ENCODE measurements at places on chromosomes 1 and 21.

DNA sequence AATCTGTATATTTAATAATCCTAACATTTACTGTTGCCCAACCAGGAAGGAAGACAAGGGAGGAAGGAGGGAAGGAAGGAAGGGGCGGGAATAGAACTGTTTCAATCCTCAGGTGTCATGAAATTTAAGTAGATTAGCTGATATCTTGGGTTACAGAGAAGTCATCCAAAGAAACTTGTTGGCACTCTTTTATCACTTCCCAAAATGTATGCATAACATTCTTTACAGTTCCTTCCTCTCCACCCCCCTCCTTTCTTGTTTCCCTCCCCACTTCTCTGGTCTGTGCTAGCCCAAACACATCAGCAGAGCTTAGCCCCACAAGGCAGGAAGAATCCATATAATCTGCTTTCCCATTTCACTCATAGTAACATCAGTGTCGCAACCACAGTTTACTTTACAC is 110.9 kb downstream of the ESRRG start:
- H3K4me3 ChIP-seq = no peak overlapping the region
- DNase-seq = no peak
- H3K27me3 ChIP-seq = no peaks in the 10 kb centered on the region
- H3K27ac ChIP-seq = no peak overlapping the region
- no peaks in the 10 kb centered on the region for H3K36me3 ChIP-seq
- no peaks in the 10 kb centered on the region for H3K4me1 ChIP-seq

DNA sequence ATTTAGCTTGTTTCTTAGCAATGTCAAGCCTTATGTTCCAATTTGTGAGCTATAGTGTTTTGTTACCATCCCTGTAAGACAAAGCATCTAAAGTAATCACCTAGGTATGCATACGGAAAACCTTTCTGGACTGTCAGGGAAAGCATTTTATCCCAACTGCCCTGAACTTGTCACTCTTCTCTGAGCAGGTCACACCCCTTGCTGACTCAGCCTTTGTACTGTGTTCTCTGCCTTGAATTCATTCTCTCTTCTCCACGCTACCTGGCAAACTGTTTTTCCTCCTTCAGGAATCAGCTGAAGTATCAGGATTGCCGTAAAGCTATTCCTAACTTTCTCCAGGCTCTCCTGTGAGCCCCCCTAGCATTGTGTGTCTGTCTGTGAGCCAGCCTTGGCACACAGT is 54.2 kb downstream of the PBX1 start:
- no peaks in the 10 kb centered on the region for H3K36me3 ChIP-seq
- no peaks in the 10 kb centered on the region for H3K27me3 ChIP-seq
- peaks cover 90% of the 10 kb centered on the region for H3K4me1 ChIP-seq
- no peak overlapping the region for H3K4me3 ChIP-seq
- H3K27ac ChIP-seq = no peak overlapping the region

GRCh38 chr1:94617134-94617805 is 75.7 kb upstream of the F3 start:
- no peak overlapping the region for H3K4me3 ChIP-seq
- no peaks in the 10 kb centered on the region for H3K4me1 ChIP-seq
- no peak for DNase-seq
- H3K27me3 ChIP-seq = no peaks in the 10 kb centered on the region

DNA sequence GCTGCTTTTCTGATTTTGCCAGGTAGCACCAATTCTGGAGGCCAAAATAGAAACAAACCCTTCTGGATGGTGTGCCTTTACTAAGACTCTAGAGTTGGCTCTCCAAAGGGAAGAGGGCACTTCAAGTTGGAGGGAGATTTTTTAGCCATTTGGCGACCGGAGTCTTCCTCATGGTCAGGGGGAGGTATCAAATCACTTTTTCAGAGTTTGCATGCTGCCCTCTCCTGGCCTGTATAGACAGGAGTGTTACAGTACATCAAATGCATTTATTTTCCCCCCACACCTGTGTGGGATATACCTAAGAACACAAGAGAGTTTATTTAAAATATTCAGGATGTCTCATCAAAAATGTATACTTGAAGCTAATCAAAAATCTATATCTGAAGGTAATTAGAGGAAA is 3.2 kb downstream of the GREM2 start:
- no peak overlapping the region for H3K4me3 ChIP-seq
- H3K27ac ChIP-seq = no peak overlapping the region
- H3K27me3 ChIP-seq = peaks cover 36% of the 10 kb centered on the region
- no peaks in the 10 kb centered on the region for H3K36me3 ChIP-seq

GRCh38 chr1:147745271-147745670 is 15.1 kb downstream of the GJA5 start:
- DNase-seq = no peak
- no peak overlapping the region for H3K27ac ChIP-seq
- H3K36me3 ChIP-seq = no peaks in the 10 kb centered on the region
- no peaks in the 10 kb centered on the region for H3K27me3 ChIP-seq

GRCh38 chr1:170791941-170792340 is 128.0 kb downstream of the PRRX1 start:
- no peak for DNase-seq
- no peaks in the 10 kb centered on the region for H3K27me3 ChIP-seq
- no peak overlapping the region for H3K4me3 ChIP-seq

DNA sequence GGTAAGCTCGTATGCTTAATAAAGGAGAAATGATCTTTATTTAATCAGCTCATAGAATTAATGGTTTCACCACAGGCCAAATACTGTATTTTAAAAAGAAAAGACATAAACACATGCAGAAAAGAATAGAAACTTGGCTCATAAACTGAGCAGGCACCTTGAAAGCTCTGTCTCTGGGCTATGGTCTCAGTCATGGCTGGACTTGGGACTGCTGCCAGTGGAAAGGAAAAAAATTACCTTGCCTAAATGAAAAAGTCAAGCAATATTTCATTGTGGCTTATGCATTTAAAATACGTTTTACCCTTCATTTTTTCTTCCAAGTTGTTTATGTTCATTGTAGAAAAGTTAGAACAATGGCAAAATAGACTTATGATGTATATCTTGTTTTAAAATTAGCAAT is 8.0 kb downstream of the LRRC42 start:
- H3K4me1 ChIP-seq = peaks cover 29% of the 10 kb centered on the region
- DNase-seq = no peak
- H3K36me3 ChIP-seq = peaks cover 66% of the 10 kb centered on the region
- no peak overlapping the region for H3K27ac ChIP-seq
- no peak overlapping the region for H3K4me3 ChIP-seq
- no peaks in the 10 kb centered on the region for H3K27me3 ChIP-seq

DNA sequence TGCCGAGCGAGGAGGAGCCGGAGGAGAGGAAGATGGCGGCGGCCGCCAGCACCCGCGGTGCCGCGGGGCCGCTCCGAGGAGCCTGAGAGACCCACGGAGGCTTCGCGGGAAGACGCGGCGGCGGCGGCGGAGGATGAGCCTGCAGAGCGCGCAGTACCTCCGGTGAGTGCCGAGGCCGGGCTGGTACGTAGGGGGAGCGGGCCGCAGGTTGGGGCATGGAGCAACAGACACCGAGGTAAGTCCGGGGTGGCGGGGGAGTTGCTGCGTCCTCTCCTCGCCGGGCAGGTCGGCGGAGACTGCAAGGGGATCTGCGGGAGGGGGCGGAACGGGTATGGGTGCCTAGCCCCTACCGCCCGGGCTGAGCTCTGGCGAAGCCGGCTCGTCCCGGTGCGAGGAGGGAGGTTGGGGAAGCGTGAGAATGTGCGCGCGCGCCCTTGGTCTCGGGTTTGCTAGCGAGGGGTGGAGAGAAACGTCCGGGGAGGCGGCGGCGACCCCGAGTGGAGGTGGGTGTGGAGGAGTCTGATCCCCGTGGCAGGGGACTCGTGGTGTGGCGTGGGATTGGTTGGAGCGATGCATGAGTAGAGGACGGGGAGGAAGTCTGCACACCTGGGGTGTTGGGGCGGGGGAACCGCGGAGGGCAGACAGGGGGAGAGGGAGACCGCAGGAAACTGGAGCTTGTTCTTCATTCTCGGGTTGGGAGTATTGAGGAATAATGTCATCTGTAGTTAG is at the start of gene SMG7:
SMG7 (plus strand) TSS at position 12 of the 729 bp plus-strand sequence; CDS start at position 134, 122 bp downstream.
- H3K27ac ChIP-seq = peak within 1 kb of the TSS; percentile 96
- no peaks in the 10 kb centered on the region for H3K27me3 ChIP-seq
- DNase-seq = peak; percentile 50
- peak within 1 kb of the TSS; percentile 96 for H3K4me3 ChIP-seq

- no peak overlapping the region for H3K4me3 ChIP-seq
- H3K4me1 ChIP-seq = peaks cover 61% of the 10 kb centered on the region
- peak; percentile 96 for DNase-seq
- H3K36me3 ChIP-seq = no peaks in the 10 kb centered on the region
These were observed 28.5 kb upstream of the ECE1 start for GRCh38 chr1:21318714-21319159.

- no peaks in the 10 kb centered on the region for H3K36me3 ChIP-seq
- no peak for DNase-seq
- H3K4me3 ChIP-seq = no peak overlapping the region
- H3K27me3 ChIP-seq = no peaks in the 10 kb centered on the region
- no peak overlapping the region for H3K27ac ChIP-seq
- H3K4me1 ChIP-seq = no peaks in the 10 kb centered on the region
These were observed 162.9 kb downstream of the TRABD2B start for GRCh38 chr1:47834326-47834725.

GRCh38 chr1:185110145-185110544 is 46.6 kb downstream of the TRMT1L start:
- no peaks in the 10 kb centered on the region for H3K36me3 ChIP-seq
- no peak for DNase-seq
- H3K4me3 ChIP-seq = no peak overlapping the region
- H3K4me1 ChIP-seq = no peaks in the 10 kb centered on the region
- no peaks in the 10 kb centered on the region for H3K27me3 ChIP-seq

Data from heart right ventricle (tissue), 16 donors.